Effector CD4-positive, alpha-beta T cell (primary cell): ENCODE measurements at places on chromosomes 1 and 21.

- no peak for DNase-seq
Measured at GRCh38 chr1:121517586-121518230, 332.9 kb downstream of the SRGAP2C start.

DNA sequence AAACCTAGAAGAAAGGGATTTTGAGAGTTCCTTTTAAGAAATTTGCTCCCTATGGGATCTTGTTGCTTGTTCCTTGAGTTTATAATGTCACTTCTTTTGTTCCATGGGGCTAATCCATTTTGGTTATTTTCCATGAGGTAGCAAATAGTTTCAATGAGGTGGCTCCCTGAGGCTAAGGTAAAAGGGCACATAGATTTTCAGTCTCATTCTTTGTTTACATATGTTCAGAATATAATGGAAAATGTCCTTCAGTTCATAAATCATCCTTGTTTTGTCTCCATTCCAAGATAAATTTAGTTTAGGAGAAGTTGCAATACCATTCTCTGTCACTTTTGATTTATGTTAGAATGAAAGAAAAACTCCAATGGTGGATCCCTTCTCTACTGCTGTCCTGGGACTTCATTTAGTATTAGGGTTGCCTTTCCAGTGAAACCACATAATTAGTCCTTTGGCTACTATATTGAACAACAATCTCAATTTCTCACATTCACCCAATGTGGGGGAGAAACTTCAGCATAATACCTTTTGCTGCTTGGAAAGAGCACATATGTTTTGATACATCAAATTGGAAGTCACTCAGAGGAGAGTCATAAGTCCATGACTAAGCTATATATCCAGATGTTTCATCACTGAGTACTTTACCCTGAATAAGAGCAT lies 80.9 kb upstream of the ADAMTS5 start:
- no peak for DNase-seq

DNA sequence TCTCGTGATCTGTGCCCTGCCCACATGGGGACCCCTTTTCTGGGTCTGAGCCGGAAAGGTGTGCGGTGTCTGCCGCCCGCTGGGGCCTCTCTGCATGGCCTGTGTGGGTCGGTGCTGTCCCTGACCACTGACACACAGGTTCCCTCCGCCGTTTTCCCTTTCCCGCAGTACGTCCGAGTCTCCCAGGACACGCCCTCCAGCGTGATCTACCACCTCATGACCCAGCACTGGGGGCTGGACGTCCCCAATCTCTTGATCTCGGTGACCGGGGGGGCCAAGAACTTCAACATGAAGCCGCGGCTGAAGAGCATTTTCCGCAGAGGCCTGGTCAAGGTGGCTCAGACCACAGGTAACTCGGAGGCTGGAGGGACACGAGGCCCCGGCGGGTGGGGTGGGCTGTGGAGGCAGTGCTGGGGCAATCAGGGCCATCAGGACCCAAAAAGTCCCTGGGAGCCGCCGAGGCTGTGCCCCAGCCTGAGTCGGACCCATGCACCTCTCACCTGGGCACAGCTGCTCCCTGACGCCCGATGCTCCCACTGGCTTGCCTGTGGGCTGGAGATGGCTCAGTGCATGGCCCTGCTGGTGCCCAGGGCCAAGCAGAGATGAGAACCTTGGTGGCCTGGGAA lies 13.3 kb downstream of the TRPM2 start:
- no peak for DNase-seq

DNA sequence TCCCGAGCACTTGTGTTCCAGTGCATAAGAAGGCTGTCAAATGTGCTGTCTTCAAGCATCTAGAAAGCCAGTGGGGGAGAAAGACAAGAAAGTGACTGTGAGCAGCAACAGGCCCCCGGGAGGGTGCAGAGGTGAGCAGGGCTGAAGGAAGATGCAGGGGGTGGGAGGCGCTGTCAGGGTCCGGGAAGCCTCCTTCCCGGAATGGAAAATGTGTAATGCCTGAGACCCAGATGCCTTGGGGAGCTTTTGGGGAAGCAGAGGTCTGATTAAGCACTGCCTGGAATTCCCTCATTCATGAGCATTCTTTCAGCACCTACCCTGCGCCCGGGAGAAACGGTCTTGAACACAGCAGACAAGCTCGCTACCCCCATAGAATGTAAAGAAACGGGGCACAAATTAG lies 1.3 kb downstream of the NPHP4 start:
- DNase-seq = no peak

- no peak for DNase-seq
Measured at GRCh38 chr1:50453266-50453665, 30.0 kb upstream of the DMRTA2 start.

DNA sequence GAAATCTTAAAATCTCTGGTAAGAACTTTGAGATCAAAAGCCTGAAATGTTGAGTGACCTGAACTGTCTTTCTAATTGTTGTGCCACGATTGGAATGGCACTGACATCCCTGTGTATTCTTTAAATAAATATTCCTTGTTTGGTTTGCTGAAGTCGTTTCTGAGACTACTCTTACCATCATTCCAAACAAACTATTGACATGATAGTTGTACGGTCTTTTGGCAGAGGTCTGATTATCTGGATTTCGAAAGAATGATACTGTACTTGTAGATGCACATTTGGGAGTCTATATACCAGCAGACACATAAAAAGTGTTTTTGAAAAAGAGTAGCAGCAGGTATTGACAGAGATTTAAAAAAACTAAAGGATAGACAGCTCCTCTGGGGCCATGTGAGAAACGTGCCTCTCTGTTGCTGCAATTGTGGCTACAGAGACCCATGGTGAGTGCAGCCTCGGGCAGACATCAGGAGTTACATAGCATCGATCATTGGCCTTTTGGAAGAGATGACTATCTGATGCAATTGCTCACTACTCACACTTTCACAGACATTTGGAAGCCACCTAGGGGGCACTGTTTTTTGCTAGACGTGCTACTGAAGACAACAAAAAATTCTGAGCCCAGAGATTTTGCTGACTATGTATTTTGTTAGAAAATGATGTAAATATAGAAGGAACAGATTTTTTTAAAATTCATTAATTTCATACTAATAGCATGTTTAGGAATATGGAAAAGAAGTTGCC lies 464.5 kb downstream of the KCNT2 start:
- DNase-seq = no peak

DNA sequence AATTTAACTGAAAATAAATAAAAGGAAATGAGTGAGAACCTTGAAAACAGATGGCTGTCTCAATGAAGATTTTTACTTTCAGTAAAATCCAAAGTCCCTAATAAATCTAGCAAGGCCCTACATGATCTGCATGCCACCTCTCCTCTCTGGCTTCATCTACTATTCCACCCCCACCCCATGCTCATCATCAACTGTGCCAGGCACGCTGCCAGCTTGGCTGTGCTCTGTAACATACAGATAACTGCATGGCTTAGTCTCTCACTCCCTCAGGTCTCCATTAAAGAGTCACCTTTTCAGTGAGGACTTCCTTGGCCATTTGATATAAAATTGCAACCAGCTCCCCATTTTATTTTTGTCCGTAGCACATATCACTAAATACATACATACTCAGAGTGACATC lies 26.7 kb downstream of the RGSL1 start:
- DNase-seq = no peak

- no peak for DNase-seq
Measured at GRCh38 chr1:7495962-7496361, 275.1 kb upstream of the VAMP3 start.

GRCh38 chr1:161218301-161219077 lies 3.4 kb downstream of the FCER1G start:
- no peak for DNase-seq

- no peak for DNase-seq
Measured at GRCh38 chr1:63807046-63807445, 33.2 kb downstream of the ROR1 start.

GRCh38 chr21:39363607-39364555 lies 15.0 kb upstream of the HMGN1 start:
- DNase-seq = no peak

DNA sequence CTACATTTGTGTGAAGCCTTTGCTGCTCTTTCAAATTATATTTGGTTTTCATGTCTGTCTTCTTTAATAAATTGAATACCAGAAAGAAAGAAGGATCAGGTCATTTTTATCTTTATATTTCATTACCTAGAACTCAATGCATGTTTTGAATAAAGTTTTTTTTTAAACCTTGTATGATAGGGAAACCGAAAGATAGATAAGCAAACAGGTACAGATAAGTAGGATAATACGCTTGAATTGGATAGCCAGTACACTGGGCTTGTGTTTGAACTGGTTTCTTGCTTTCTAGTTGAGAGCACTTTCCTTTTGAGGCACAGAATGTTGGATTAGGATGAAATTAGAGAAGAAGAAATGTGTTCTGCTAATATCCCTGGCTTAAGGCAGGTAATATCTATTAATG lies 46.9 kb downstream of the PKN2 start:
- no peak for DNase-seq

GRCh38 chr1:170593173-170594011 lies 61.4 kb downstream of the GORAB start:
- DNase-seq = no peak

- no peak for DNase-seq
Measured at GRCh38 chr1:3139871-3140361, 70.9 kb downstream of the PRDM16 start.

DNA sequence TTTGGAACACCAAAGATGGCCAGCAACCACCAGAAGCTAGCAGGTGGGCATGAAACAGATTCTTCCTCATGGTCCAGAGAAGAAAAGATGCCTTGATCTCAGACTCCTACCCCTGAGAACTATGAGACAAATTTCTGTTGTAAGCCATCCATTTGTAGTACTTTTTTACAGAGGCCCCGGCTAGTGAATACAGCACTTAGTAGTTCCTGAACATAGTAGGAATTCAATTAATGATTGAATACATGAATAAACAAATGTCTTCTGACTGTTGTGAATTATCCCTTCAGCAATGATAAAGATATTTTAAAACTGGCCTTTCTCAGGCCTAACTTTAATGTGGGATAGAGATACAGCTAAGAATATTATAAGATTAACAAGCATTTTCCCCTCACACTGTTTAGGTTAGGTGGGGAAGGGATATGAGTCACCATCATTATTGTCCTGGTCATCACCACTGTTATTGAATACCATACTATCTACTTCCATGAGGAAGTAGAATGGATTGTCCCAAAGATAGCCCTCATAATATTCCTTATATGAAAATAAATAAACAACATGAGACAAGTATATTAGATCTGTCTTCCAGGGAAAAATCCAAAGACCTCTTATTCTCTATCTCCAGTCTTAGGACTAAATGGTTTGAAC lies 51.4 kb downstream of the ADCY10 start:
- DNase-seq = no peak

GRCh38 chr1:97094247-97094972 lies 372.8 kb downstream of the PTBP2 start:
- DNase-seq = no peak

DNA sequence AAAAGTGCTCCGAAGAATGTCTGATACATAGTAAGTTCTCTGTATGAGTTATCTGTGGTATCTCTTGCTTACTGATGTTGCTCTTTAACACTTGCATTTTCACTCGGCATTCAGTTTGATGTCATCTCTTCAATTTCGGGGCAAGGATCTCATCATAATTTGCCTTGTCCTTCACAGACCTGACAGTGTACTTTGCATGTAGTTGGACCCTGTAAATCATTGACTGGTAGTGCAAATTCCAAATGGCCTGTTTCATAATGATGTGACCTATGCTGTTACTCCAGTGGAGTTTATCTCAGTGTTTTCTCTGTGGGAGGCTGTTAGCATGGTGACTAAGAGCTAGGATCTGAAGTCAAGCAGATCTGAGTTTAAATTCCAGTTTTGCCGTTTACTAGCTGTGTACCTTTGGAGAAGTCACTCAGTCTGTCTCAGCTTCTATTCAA lies 34.2 kb upstream of the ABCD3 start:
- DNase-seq = no peak

DNA sequence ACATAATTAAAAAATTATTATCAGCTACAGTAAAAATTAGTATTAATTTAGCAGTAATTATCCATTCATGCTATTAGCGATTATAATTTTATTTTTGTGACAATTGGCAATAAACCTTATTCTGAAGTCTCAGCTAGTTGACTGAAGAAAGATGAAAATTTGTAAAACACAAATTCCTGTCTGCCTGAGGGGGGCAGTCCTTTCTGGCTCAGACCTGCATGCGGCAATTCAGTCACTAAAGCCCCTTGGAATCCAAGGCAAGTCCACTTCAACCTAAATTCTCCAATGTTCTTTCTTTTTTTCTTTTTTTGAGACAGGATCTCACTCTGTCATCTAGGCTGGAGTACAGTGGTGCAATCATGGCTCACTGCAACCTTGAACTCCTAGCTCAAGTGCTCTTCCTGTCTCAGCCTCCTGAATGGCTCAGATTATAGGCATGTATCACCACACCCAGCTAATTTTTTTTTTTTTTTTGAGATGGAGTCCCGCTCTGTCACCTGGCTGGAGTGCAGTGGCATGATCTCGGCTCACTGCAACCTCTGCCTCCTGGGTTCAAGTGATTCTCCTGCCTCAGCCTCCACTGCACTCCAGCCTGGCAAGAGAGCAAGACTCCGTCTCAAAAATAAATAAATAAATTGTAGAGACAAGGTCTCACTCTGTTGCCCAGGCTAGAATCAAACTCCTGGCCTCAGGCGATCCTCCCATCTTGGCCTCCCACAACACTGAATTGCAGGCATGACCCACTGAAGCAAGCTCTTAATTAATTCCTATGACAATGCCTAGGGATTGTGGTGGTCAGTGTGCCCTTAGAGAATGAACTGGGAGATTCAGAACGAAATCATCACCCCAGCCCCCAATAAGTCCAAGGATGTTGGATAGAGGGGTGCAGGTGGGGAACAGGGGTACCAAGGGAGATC lies 24.2 kb upstream of the ITPKB start:
- DNase-seq = no peak

DNA sequence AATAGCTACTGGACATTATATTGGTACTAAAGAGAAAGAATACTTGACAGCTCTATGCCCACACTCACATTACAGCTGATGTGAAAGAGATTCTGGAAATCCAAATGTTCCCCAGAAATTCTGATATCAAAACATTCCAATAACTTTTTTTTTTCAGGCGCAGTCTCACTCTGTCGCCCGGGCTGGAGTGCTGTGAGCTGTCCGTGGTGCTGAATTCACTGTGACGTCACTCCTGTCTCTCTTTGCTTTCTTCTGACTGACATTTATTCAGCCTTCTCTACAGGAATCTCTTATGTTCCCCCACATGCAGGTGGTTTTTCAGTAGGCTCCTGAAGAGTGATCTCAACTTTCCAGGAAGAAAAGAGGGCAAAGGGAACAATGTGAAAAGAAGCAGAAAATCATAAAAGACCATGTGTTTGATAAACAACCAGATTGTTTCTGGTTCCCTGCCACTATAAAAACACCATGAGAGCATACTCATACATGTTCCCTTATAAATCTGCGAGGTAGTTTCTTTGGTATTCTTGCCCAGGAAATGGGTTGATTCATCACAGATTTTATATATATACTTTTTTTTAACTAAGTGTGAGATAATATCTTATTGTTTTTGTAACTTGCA lies 6.2 kb downstream of the S100A7A start:
- peak; percentile 44 for DNase-seq

DNA sequence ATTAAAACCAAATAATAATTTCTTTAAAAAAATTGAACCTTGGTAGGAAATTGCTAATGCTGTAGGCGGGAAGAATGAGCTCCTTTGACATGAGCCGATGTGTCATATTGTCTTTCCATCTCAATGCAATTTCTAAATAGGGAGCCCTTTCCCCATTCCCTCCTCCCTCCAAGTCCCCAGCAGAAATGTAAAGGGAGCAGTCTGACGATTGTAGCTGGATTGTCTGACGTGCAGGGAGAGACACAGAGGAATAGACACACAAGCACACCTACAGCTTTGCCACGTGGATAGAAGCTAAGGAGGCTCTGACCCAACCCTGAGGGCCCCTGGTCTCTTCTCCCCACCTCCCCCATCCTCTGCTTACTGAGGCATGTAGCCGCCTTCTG lies 3.6 kb upstream of the SYT6 start:
- DNase-seq = no peak
